Neural crest cell (in vitro differentiated cells): ENCODE measurements at places on chromosomes 12 and 14.

- no peaks in the 10 kb centered on the region for H3K27me3 ChIP-seq
- H3K4me3 ChIP-seq = no peak overlapping the region
- H3K36me3 ChIP-seq = no peaks in the 10 kb centered on the region
Observed at GRCh38 chr14:83611491-83611890, 1918.5 kb upstream of the FLRT2 start.

DNA sequence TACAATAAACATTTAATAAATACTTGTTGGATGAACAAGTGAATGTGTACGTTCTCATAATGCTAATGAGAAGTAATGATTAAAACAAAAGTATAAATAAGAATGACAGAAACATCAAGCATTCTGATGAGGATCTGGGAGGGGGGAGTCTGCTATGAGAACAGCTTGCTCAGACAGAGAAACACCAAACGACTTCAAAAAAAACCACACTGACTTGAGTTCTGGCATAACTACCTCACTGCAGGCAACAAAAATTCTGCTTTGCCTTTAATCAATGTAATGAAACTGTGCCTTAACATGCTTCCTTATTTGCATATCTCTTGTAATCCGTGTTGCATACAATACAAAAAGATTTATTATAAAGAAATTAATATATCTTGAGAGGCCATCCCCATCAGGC lies 295.3 kb upstream of the GARIN6 start:
- H3K27me3 ChIP-seq = no peaks in the 10 kb centered on the region
- no peak for DNase-seq
- no peak overlapping the region for H3K27ac ChIP-seq
- H3K36me3 ChIP-seq = no peaks in the 10 kb centered on the region

GRCh38 chr12:77402716-77403115 lies 337.3 kb upstream of the E2F7 start:
- no peak for DNase-seq
- H3K27me3 ChIP-seq = no peaks in the 10 kb centered on the region

- no peaks in the 10 kb centered on the region for H3K36me3 ChIP-seq
- no peak overlapping the region for H3K4me3 ChIP-seq
- DNase-seq = no peak
Observed at GRCh38 chr12:29245246-29245645, 96.2 kb downstream of the FAR2 start.

- H3K4me1 ChIP-seq = no peaks in the 10 kb centered on the region
- DNase-seq = no peak
- no peak overlapping the region for H3K27ac ChIP-seq
- H3K36me3 ChIP-seq = no peaks in the 10 kb centered on the region
- no peak overlapping the region for H3K4me3 ChIP-seq
Observed at GRCh38 chr14:72588521-72588920, 305.4 kb downstream of the DPF3 start.

DNA sequence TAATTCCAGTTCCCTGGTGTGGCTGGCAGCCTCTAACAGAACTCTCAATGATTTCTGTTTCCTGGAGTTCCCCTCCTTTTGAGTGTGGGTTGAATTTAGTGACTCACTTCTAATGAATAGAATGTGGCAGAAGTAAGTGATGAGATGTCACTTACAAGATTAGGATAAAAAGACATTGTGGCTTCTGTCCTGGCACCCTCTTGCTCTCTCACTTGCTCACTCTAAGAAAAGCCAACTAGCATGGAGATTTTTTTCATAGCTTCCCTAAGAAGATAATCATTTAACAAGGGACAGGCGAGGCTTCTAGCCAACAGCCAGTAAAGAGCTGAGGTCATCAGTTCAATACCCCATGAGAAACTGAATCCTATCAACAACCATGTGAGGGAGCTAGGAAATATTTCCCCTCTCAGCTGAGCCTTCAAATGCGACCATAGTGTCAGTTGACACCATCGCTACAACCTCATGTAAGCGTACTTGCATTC lies 156.7 kb downstream of the TMTC3 start:
- no peaks in the 10 kb centered on the region for H3K4me1 ChIP-seq
- no peaks in the 10 kb centered on the region for H3K36me3 ChIP-seq
- no peak overlapping the region for H3K27ac ChIP-seq
- H3K4me3 ChIP-seq = no peak overlapping the region

GRCh38 chr12:66107451-66107915 lies 23.1 kb downstream of the LLPH start:
- DNase-seq = peak; percentile 80
- no peaks in the 10 kb centered on the region for H3K36me3 ChIP-seq
- no peak overlapping the region for H3K4me3 ChIP-seq
- no peak overlapping the region for H3K27ac ChIP-seq
- H3K4me1 ChIP-seq = peaks cover 9% of the 10 kb centered on the region
- H3K27me3 ChIP-seq = no peaks in the 10 kb centered on the region

- H3K27me3 ChIP-seq = no peaks in the 10 kb centered on the region
- peaks cover 10% of the 10 kb centered on the region for H3K36me3 ChIP-seq
- no peak overlapping the region for H3K27ac ChIP-seq
- no peak overlapping the region for H3K4me3 ChIP-seq
- H3K4me1 ChIP-seq = peaks cover 29% of the 10 kb centered on the region
Observed at GRCh38 chr14:55070981-55071411, 19.5 kb downstream of the MAPK1IP1L start.

DNA sequence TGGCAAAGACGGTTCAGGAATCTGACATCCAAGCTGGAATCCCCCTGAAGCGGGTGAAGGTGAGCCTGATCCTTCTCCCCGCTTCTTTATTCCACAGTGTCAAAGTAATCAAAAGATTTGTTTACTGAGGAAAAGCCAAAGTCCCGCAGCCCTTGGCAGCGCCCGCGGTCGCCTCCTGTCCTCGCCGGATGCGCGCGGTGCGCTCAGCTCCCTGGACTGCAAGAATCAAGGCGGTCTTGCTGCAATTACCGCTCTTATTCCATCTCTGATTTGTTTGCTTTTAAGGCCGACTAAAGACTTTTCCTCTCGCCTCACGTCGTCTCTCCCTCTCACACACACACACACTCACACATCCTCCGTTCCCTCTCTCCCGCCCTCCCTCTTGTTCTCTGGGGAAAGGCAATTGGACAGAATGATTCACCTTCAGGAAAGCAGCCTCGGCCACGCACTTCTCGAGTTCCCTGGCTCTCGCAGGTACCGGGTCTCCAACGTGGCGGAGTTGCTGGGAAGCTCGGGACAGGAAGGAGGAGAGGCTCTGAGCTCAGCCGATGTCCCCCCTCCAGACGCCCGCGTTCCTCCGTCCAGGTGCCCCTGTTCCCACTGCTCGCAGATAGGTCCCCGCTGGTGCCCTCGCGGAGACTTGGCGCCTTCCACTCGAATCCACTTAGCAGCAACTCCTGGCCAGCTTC lies 68.6 kb upstream of the USP15 start:
- peak overlapping the region; percentile 87 for H3K4me3 ChIP-seq
- no peak overlapping the region for H3K27ac ChIP-seq
- H3K36me3 ChIP-seq = no peaks in the 10 kb centered on the region
- peaks cover 19% of the 10 kb centered on the region for H3K4me1 ChIP-seq
- peak; percentile 20 for DNase-seq

DNA sequence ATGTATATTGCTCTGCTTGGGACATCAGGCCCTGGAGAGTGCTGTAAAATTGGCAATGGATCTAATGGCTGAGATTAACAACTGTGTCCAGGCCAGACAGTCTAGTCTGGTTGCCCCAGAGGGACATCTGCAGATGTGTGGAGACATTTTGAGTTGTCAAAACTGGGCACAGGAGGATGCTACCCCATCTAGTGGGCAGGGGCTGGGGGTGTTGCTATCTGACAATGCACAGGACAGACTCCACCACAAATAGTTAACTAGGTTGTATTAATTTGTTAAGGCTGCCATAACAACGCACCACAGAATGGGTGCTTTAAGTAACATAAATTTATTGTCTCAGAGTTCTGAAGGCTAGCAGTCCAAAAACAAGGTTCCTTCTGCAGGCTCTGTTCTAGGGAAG lies 302.5 kb upstream of the AMIGO2 start:
- H3K27me3 ChIP-seq = no peaks in the 10 kb centered on the region
- H3K27ac ChIP-seq = no peak overlapping the region
- no peaks in the 10 kb centered on the region for H3K36me3 ChIP-seq

- H3K4me1 ChIP-seq = peaks cover 20% of the 10 kb centered on the region
- H3K27me3 ChIP-seq = peaks cover 77% of the 10 kb centered on the region
- H3K27ac ChIP-seq = no peak within 1 kb of the TSS
- no peak within 1 kb of the TSS for H3K4me3 ChIP-seq
Observed at GRCh38 chr12:52232674-52233461, at the start of gene KRT7. Gene KRT7 (plus strand): TSS chr12:52233243. CDS start chr12:52233297, 54 bp downstream.

DNA sequence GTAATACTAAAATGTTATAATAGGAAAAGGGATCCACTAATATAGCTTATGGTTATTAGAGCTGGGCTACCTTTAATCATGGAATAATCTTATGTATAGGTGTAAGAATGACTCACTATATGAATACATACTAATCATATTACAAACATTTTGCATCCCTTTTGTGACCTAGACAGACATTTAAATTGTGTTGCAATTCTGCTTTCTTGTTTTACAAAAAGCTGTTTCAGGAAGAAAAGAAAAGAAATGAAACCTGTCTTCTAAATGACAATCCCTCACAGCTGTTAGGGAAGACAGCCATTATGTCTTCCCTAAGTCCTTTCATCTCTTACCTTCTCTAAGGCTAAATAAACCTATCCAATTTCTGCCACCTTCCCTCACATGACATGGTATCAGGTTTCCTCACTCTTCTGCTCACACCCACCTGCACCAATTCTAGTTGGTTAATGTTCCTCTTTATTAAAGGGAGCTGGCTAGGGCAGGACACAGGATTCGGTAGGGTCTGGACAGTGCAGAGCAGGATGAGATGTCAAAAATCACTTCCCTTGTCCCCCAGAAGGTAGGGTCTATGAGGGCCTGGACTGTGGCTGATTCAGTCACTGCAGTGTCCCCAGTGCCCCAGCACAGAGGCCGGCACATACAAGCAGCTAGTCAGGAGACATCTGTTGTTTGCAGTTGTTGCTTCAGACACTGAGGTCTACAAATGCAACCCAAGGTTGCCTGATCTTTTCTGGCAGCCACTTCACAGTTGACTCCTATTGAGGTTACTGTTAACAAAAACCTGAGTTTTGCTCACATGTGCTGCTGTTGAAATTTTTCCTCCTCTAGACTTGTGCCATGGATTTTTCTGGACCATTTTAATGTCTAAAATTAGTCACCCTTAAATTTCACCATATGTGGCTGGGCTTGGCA lies 3.7 kb downstream of the DHRS7 start:
- peaks cover 19% of the 10 kb centered on the region for H3K4me1 ChIP-seq
- no peaks in the 10 kb centered on the region for H3K27me3 ChIP-seq
- DNase-seq = no peak
- H3K27ac ChIP-seq = no peak overlapping the region

DNA sequence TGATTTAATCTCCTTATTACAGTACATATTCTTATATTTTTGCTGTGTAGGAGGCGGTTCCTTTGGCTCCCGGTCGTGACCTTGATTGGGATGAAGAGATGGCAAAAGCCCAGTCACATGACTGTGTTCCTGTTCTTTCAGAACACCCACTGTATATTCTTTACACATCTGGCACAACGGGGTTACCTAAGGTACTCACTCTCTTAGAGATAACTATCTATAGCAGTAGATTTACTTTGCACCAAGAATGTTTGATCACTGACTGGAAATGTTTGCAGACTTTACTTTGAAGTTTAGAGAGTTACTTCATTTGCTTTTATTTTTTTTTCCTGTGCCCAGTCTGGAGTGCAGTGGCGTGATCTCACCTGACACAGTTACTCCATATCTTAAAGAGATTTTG lies 65.2 kb downstream of the ACSS3 start:
- H3K4me1 ChIP-seq = peaks cover 14% of the 10 kb centered on the region
- no peak overlapping the region for H3K27ac ChIP-seq
- no peaks in the 10 kb centered on the region for H3K27me3 ChIP-seq
- H3K4me3 ChIP-seq = no peak overlapping the region
- peaks cover 9% of the 10 kb centered on the region for H3K36me3 ChIP-seq

- H3K4me3 ChIP-seq = no peak overlapping the region
- no peak for DNase-seq
- H3K27me3 ChIP-seq = no peaks in the 10 kb centered on the region
- no peaks in the 10 kb centered on the region for H3K4me1 ChIP-seq
- no peak overlapping the region for H3K27ac ChIP-seq
Observed at GRCh38 chr12:109803678-109804077, 29.5 kb downstream of the TRPV4 start.

DNA sequence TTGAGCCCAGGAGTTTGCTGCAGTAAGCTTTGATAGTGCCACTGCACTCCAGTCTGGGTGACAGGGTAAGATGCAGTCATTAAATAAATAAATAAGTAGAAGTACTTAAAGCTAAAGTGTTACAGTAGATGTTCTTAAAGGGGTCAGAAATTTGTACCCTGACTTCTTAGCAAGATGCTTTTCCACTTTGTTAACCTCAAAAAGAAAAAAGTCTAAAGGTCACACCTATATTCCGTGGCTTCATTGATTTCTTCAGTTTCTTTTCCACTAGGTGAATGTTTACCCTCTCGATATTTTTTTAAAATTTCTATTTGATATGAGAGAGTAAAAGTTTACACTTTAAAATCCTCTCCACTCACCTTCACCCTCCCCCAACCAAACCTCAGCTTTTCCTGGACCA lies 64.3 kb upstream of the PLEKHA5 start:
- peaks cover 18% of the 10 kb centered on the region for H3K4me1 ChIP-seq
- no peak overlapping the region for H3K27ac ChIP-seq
- no peak for DNase-seq
- H3K27me3 ChIP-seq = no peaks in the 10 kb centered on the region
